Cardiac fibroblast (primary cell): ENCODE measurements at places on chromosomes 1 and 21.

DNA sequence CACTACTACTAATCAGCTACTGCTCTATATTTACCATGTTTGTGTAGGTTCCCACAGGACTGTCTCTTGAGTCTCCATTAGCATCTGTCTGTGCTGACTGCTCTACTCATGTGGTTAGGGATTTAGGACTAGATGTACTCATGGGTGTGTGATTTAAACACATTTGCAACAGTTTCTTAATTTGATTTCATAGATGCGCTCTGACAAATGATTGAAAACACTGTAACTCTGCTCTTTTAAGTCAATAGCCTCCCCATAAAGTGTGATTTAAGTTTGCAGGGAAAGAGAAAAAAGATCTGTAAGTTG is 809.3 kb downstream of the NCAM2 start:
- DNase-seq = no peak

DNA sequence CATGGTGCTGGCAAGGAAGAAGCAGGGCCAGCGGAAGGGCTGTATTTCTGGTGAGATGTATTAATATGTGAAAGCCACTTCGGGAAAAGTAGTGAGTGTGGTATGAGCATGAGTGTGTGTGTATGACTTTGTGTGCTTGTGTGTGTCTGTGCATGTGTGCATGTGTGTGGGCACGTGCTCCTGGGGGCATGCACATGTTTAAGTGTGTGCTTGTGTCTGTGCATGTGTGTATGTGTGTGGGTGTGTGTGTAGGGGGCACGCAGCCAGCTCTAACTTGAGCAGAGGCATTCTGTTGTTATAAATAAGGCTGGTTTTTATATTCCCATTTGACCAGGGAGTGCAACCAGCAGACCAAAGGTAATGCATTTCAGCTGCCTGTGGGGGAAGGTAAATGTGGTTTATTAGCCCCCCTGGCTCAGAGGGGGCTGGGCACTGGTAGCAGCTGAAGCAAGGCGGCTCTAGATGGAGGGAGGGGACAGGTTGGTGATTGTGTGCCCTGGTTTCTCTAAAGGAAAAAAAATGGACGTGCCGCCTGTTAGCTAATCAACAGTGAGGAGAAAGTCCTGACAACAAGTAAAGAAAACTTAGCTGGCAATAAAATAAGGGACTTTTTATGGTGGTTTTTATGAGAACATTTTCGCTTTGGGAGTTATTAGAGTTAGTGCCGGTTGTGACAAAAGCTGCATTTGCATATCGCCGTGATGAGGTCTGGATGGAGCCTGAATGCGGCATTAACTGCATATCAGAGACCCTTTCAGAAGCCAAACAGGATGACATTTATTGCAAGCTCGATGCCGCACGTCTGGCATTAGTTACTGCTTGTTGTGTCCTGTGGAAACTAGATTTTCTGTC is 180.1 kb downstream of the CAMTA1 start:
- no peak for DNase-seq

DNA sequence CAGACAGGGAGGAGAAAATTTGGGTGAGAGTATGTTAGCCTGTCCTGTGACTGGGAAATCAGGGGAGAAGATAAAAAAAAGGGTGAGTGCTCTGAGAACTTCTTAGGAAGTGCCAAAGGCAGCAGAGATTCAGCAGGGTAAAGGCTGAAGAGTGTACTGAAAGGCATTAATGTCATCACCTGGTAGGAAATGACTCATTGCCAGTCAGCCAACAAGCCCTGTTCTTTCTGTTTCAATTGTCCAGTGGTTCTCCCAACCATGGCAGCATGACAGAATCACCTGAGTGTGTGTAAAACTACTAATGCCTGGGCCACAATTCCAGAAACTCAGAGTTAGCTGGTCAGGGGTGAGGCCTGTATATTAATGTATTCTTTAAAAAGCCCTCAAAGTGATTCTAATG is 83.5 kb downstream of the INTS7 start:
- DNase-seq = peak; percentile 78

GRCh38 chr1:3795453-3796214 is 664 bp downstream of the LRRC47 start:
- no peak for DNase-seq

GRCh38 chr1:216549796-216550195 is 126.5 kb upstream of the USH2A start:
- DNase-seq = no peak

GRCh38 chr1:11558871-11559590 is 80.1 kb downstream of the DISP3 start:
- DNase-seq = no peak

DNA sequence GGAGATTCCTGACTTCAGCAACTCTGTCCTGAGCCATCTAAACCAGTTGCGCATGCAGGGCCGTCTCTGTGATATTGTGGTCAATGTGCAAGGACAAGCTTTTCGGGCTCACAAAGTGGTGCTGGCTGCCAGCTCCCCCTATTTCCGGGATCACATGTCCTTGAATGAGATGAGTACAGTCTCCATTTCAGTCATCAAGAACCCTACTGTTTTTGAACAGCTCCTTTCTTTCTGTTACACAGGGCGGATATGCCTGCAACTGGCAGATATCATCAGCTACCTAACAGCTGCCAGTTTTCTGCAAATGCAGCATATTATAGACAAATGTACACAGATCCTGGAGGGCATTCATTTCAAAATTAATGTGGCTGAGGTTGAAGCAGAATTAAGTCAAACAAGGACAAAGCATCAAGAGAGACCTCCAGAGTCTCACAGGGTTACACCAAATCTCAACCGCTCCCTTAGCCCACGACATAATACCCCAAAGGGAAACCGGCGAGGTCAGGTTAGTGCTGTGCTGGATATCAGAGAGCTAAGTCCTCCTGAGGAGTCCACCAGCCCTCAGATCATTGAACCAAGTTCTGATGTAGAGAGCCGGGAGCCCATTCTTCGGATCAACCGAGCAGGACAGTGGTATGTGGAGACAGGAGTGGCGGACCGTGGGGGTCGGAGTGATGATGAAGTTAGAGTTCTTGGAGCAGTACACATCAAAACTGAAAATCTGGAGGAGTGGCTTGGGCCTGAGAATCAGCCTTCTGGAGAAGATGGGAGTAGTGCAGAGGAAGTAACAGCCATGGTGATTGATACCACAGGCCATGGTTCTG is 2.3 kb downstream of the ZBTB37 start:
- no peak for DNase-seq

- no peak for DNase-seq
Observed at GRCh38 chr1:182444497-182444896, 5.4 kb upstream of the RGSL1 start.

- DNase-seq = no peak
Observed at GRCh38 chr1:43468414-43468813, 14.7 kb upstream of the HYI start.
